Activated CD4-positive, alpha-beta T cell treated with anti-CD3 and anti-CD28 coated beads, Interleukin-2, amount 50 U/mL, for 1 hour (primary cell): ENCODE measurements at places on chromosomes 1 and 21.

DNA sequence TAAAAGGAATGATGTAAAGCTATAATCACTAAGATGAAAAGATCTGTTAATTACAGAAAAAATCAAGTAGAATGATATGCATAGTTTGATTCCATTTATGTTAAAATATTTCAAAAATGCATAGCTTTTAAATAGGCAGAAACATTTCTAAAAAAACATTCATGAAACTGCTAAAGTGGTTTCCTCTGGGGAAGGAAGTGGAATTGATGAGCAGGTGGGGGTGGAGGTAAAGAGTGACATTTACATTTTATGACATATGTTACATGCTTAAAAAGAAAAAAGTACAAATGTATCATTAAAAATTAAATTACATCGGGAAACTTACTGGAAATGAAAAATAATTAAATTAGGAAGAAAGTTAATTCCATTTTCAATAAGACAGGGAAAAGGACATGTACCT lies 42.8 kb upstream of the JAK1 start:
- no peak for DNase-seq

DNA sequence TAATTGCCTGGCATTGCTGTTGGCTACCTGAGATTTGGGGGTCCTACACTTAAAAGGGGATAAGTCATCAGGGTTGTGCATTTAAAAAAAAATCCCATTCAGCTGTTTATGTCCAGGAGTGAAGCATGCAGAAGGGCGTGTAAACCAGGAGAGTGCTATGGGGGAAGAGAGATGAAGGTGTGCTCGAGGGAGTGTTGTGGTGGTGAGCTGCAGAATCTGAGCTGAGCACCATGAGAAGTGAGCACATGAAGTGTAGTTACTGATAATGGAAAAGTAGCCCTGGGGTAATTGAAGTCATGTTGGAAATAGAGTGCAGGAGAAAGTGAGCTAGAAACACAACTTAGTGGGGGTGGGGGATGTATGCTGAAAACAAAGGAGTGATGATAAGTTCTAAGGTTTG lies 705 bp downstream of the FCRL1 start:
- DNase-seq: no peak

GRCh38 chr1:246377625-246378153 lies 129.4 kb downstream of the SMYD3 start:
- DNase-seq: no peak

DNA sequence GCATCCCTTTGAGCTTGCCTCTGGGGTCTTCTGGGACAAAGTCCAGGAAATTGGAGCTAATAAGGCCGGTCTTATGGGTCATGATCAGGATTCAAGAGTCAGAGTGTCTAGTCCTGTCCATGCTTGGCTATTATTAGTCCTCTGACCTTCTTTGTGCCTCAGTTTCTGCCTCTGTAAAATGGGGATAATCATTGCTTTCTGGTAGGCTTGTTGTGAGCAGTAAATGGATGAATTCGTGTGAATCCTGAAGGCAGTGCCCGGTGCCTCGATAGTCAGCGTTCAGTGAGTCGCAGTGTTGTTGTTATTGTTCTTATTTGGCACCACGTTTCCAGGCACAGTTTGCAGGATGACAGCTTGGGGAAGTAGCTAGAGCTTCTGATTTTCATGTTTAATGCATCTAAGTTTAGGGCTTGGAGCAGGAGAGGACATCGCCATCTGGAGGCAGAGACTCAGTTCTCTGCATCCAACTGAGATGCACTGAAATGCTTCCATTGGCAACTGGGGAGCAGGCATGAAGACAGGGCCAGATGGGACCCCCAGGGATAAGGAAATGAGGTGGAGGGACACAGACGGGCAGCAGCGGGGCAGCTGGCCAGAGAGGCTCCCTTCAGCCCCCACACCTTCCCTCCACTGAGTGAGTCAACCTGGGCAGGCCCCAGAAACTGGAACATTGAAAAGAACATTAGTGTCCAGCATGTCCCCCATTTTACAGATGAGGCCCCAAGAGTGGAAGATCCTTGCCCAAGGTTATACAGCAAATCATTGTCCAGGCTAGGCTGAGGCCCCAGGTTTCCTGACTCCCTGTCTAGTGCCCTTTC lies 160.3 kb downstream of the PTPRU start:
- DNase-seq: no peak

- DNase-seq: no peak
Measured at GRCh38 chr21:35190201-35190701, 141.1 kb upstream of the RUNX1 start.

- no peak for DNase-seq
Measured at GRCh38 chr1:8409106-8409505, 91.2 kb downstream of the SLC45A1 start.

GRCh38 chr21:42614811-42615351 lies 38.5 kb upstream of the PDE9A start:
- peak; percentile 44 for DNase-seq
